ENCODE measurements at places on chromosomes 1 and 21.

DNA sequence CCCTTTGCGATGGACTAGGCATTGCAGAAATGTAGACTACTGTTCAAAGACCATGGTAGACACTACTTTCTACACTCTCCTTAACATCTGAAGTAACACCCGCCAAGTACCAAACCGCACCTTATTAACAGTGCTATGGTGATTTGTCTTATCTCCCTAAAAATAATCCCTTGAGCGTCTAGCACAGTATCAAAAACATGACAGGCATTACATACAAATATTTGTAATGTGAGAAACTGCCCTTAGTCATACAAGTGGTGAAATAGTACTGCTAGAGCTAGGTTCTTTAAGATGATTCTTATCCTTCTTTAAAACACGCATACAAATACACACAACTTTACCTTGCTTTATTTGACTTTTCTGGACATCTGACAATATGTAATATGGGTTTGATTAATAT, 27.2 kb downstream of the PUM1 start:
- DNase-seq: no peak

GRCh38 chr1:247421074-247421473, 5.1 kb downstream of the NLRP3 start:
- DNase-seq: no peak

- no peak for DNase-seq
Observed at GRCh38 chr1:37449936-37450335, 24.4 kb upstream of the ZC3H12A start.

- DNase-seq: peak; percentile 32
Observed at GRCh38 chr1:159132271-159132881, 39.0 kb upstream of the CADM3 start.

GRCh38 chr21:34192646-34193285, 119.4 kb downstream of the MRPS6 start:
- no peak for DNase-seq

DNA sequence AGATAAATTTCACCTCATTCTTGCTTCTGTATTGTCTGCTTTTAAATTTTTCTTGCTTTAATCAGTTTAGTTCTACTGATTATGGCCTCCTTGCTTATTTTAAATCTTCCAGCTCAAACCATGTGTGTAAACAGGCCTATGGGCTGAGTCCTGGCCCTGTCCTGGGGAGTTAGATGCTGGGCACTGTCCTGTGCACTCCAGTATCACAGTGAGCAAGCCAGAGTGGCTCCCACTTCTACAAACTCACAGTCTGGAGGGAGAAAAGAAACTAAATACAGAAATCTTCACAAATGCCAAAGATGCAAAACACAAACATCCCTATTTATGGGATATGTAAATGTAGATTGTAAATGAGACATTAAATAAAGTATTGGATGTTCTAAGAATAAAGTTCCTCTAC, 101.1 kb upstream of the POGK start:
- no peak for DNase-seq

- DNase-seq: no peak
Observed at GRCh38 chr21:15333951-15334350, 269.2 kb upstream of the NRIP1 start.

DNA sequence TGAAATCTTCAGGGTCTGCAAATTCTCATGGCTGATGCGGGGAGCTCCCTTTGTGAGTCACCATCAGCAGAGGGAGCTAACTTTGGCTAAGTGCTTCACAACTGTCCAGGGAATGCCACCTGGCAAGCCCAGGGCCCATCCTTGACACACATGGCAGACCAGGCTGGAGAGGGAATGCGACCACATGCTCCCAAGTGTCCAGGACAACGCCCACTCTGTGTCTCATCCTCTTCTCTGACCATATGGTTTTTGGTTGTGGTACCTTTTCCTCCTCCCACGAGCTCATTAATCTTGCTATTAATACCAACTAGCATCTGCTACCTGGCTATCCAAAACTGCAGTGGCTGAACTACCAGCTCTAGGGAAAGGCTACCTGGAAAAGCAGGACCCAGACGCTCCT, 37.1 kb upstream of the CLSTN1 start:
- no peak for DNase-seq

DNA sequence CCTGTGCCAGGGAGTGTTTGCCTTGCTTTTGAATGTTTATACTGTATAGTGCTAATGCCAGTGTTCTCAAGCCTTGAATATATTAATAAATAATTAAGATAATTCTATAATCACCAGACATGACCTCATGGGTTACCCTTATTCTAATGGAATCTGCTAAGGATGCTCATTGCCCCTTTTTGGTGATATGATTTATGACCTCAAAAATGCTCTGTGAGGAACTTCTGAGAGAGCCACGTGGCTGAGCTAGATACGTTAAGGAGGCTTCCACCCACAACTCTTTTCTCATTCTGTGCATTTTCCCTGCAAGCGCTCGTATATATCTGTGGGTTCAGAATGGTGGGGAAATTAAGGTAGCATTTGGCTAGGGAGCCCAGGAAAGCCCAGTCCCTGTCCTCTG, 19.6 kb upstream of the SLC30A1 start:
- no peak for DNase-seq

All from astrocyte of the cerebellum (primary cell).